Iris pigment epithelial cell (primary cell): ENCODE measurements at places on chromosomes 2 and 18.

DNA sequence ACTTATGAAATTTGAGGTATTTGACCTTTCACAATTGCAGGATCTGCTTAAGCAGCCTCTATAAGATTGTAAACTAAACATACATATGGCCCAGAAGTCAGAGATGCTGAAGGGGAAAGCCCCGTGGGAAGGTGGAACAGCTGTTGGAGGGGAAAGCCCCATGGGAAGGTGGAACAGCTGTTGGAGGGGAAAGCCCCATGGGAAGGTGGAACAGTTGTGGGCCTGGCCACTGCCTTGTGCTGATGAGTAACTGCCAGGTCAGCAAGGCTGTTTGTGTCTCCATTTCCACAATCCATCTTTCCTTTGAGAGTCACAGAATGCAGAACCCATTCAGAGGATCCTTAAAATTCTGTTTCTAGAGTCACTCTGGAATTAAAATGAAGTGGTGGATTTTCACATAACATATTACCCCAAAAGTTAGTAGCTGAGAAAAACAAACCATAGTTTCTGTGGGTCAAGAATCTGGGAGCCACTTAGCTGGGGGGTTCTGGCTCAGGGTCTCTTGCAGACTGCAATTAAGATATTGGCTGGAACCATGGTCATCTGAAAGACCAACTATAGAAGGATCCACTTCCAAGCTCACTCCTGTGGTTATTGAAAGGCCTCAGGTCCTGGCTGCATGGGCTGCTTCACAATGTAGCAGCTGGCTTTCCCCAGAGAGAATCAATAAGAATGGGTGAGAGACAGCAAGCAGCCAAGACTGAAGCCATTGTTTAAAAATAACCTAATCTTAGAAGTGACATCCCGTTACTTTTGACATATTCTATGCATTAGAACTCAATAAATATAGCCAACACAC lies 86.6 kb upstream of the CAVIN2 start:
- DNase-seq: peak; percentile 46

DNA sequence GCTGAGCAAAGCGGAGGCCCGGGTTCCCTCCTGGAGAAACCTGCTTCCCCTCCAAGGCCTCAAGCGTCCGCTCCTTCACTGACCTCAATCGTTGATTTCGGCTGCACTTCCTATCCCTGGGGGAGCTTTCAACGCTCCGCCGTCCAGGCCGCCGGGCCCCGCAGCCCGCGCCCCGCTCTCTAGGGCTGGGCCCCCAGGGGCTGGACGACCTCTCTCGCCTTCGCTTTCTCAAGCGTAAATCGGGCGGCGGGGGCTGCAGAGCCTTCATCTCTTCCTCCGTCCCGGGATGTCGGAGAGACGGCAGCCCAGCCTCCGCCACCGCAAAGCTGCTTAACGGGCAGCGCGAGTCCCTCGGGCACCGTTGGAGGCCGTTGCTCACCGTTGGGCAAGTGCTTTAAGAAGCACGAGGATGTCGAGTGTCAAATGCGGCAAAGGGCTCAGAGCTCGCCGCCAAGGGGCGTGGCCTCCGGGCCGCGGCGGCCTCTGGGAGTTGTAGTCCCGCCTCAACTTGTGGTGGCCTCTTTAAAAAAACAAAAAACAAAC lies 8.5 kb downstream of the HES6 start:
- DNase-seq: peak; percentile 70

- peak; percentile 59 for DNase-seq
Measured at GRCh38 chr2:189124175-189124574, 55.4 kb downstream of the COL5A2 start.

GRCh38 chr2:240962300-240963064 lies 35.9 kb upstream of the SNED1 start:
- peak; percentile 24 for DNase-seq

DNA sequence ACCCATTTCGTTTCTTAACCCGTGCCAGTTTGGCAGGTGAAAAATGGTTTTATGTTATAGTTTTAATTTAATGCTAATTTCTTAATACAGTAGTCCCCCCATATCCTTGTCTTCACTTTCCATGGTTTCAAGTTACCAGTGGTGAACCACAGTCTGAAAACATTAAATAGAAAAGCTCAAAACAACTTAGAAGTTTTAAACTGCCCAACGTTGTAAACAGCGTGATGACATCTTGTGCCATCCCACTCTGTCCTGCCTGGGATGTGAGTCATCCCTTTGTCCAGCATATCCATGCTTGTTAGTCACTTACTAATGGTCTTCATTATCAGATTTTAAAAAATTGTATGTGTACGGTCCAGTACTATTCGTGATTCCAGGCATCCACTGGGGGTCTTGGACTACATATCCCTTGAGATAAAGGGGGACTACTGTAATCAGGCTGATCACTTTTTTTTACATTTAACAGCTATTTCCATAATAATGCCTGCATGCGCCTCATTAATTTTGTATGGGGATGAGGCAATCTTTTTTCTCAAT lies 31.9 kb downstream of the SLC66A3 start:
- DNase-seq: peak; percentile 85

- no peak for DNase-seq
Measured at GRCh38 chr2:71125506-71126294, 4.3 kb downstream of the MCEE start.

GRCh38 chr2:887639-888038 lies 63.0 kb upstream of the SNTG2 start:
- DNase-seq: no peak

GRCh38 chr18:74928194-74928968 lies 280.6 kb downstream of the PTGR3 start:
- DNase-seq: no peak

DNA sequence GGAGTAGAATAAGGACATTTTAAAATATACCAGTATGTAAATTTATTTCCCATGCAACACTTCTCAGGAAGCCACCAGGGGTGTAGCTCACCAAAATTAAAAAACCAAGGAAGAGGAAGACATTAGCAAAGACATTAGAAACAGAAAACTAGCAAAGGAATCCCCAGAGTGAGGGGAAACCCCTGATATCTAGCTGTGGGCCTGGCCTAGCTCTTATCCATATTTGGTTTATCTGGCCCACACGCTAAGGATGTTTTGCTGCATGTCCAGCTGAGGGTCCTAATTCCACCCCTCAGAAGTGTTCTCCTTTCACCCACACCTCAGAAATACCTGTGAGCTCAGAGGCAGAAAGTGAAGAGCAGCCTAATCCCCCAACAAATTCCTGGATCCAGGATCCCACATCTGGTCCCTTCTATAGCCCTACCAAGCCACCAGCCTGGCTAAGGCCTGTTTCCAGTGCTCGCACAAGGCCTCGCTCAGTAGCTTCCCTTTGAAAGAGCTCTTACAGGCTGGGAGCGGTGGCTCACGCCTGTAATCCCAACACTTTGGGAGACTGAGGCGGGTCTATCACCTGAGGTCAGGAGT lies 17.4 kb downstream of the OSBPL1A start:
- no peak for DNase-seq

GRCh38 chr2:44358503-44358902 lies 2.8 kb downstream of the PREPL start:
- peak; percentile 81 for DNase-seq

- DNase-seq: peak; percentile 72
Measured at GRCh38 chr2:217943446-217944321, 59.1 kb downstream of the TNS1 start.

DNA sequence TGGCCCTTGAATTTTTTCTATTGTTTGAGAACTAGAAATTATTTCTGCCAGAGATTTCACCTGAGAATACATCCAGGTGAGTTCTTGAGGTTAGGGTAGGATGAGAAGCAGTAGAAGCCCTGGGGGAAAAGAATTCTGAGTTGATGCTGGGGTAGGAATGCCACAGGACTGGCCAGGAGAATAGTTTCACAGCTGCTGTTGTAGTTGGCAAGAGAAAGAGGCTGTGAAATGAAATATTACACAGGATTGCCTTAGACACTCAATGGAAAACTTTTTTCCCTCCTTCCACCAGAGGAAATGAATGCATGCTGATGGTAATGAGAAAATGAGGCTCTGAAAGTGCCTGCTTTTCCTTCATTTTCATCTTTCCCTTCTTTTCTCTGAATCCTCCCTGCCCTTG lies 54.6 kb downstream of the PRKCE start:
- DNase-seq: no peak

DNA sequence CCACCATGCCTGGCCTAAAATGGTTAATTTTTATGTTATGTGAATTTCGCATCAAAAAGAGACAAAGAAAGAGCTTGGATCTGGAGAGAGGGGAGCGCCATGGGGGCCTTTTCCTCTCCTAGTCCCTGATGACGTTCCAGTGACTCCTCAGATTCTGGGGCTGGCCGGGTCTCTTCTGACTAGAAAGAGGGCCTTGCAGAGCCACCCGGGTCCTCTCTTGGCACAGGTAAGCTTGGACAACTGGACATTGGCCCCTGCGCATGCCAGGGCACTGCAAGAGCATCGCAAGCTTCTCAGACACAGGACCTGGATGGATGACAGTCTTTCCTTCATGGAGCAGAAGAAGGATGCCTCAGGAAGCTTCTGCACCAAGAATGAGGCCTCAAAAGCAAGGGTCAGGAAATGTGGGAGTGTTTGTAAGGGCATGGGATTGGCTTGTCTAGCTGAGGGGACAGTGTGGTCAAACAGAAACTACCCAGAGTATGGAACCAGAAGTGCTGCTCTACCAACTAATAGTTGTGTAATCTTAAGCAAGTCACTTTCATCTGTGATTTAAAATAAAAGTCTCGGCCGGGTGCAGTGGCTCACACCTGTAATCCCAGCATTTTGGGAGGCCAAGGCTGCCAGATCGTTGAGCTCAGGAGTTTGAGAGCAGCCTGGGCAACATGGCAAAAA lies 35.2 kb downstream of the FOSL2 start:
- DNase-seq: no peak

DNA sequence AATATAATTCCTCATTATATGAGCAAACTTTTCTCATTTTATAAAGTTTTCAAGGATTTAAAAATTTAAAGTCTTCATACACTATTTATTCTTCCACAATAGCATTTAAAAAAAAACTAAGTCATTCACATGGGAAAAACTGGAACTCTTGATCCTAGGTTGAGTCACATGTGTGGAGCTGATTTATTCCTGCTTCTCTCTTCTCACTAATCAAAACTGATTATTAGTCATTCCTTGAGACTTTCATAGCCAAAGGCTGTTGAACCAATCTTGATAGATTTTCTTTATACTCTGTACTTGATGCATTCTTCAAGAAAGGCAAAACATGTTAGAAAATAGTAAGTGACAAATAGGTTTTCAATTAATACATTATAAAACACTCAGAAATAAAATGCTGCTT lies 27.4 kb downstream of the NR4A2 start:
- no peak for DNase-seq

DNA sequence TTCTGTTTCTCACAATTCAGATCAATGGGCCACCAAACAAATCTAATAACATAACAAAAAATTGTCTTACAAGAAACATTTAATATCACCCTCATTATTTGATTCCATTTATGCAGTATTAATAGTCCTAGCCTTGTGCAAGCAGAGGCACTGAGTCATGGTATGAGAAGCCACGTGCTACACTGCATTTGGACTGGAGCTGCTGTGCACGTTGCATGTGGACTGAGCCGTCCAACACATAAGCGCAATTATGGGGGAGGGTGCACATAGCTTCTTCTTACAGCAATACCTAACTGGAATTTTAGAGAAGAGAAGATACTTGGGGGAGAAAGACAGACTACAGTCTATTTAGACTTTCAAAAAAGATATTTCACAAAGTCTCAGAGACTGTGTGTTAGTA lies 329.6 kb upstream of the ID2 start:
- DNase-seq: no peak

DNA sequence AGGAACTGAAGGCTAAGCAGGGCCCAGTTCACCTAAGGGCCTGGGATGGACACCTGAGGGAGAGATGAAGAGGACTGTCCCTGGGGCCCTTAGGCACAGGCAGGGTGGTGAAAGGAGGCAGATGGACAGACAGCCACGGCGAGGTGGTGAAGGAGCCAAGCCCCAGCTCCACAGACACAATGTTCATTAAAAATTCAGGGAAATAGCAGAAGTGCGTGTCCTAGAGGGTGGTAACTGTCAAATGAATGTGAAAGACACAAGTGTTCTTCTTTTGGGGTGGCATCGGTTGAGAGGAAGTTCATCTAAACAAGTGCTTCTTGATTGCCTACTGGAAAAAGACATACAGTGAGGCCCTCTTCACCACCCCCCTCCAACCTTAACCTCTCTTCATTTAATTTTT lies 76.2 kb upstream of the SIX2 start:
- no peak for DNase-seq

DNA sequence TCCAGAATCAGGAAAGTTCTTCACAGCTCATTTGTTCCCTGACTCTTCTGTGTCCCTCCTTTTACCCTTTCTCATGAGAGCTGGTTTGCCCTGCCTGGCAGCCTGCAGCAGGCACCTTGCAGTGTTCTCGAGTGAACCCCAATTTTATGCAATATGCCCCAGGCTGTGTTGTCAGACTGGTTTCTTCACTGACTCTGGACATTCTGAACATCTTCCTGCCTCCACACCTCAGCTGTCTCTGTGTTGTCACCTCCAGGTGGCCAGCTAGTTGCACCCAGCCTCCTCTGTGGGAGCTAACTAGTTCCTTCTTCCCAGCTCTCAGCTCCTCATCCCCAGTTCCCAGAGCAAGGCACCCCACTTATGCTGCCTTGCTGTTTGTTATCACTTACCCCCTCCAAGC lies 5.5 kb downstream of the SETBP1 start:
- no peak for DNase-seq

DNA sequence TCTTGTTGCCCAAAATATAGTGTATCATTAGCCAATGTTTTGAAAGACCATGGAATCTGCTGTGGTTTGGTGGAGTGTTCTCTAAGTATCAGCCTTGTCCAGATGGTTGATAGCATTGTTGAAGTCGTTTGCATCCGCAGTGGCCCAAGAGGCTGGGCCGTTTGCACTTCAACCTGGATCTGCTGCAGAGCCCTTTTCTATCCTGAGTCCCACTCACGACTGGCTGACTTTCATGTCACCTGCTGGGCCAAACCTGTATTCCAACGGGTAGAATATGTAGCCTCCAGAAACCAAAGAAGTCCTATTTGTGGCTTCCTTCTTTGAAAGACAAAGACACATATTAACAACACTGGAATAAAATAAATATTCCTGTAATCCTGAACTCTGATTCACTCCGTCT lies 1154.1 kb downstream of the RPIA start:
- DNase-seq: no peak

GRCh38 chr18:70496353-70497294 lies 207.8 kb downstream of the SOCS6 start:
- no peak for DNase-seq

DNA sequence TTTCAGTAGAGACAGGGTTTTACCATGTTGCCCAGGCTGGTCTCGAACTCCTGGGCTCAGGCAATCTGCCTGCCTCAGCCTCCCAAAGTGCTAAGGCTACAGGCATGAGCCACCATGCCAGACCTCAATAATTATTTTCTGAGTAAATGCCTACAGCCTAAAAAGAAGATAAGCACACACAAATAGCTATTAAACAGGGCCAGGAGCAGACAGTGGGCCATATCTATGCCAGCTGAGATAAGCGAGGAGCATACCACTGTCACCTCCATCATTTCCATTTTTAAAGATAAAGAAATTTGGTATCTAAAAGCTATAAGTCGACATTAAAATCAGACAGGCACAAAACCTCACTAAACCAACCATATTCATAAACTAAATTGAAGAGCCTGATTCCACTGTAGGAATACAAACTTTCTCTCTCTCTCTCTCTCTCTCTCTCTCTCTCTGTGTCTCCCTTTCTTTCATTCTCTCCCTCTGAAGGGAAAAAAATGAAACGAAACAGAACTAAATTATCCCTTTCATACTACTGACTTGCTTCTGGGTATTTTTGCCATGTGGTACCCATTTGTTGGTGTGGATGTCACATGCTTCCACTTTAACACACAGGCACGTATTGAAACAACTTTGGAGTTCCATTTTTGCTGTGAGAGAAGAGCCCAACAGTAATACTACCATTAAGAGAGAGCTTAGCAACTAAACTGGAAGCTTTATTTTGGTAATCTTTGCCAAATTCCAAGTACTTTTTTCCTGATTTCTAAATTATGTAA lies 51.0 kb downstream of the FARSB start:
- no peak for DNase-seq

GRCh38 chr2:186426153-186427016 lies 59.7 kb upstream of the ZC3H15 start:
- DNase-seq: no peak
